Right renal pelvis (tissue), 4 donors: ENCODE measurements at places on chromosomes 4 and X. TPM values are rescaled to one million over a fixed set of nuclear protein-coding genes. Genes with fewer than 3 reads are reported as not detected.
A peak's percentile ranks its signal among the peaks of the same experiment; 100 is the strongest.

GRCh38 chrX:8971116-8971515, 62.8 kb downstream of the FAM9B start:
- DNase-seq: no peak

Gene IL3RA
- polyA plus RNA-seq: 13.6 TPM

DNA sequence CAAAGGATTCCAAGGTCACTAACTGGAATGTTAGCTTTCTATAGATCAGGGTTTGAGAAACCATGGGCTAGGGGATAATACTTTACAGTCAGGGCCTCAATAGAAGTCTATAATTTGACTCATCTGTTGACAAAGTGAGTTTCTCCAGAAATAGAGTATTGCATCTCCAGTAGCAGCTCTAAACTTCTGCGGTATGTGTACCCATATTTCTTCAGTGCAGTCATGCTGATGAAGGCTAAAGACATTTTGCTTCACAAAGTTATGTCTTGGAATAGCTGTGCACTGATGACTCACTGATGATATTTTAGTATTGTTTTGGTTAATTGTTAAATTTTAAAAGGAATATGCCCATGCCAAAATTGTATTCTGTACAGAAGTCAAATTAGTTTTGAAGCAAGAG, 464.9 kb upstream of the AMOT start:
- DNase-seq: no peak

DNA sequence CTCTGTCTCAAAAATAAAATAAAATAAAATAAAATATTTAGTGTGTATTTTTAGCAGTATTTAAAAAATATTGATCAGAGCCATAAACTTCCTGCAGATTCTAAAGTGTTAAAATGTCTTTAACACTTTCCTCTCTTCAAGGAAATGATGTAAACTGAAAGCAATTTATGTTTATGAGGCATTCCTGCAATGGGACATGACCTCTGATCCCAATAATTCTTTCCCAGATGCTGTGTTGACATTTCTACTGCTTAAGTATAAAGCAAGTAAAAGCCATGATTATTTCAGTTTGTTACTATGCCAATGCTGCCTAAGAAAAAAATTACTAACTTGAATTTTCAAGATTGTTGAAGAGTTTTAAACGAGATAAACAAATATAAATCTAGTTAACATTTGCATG, 29.0 kb downstream of the COQ2 start:
- DNase-seq: peak; percentile 54

- no peak for DNase-seq
Measured at GRCh38 chr4:184064877-184065276, 152.8 kb downstream of the ENPP6 start.

Gene CDKL2
- 11.2 TPM for polyA plus RNA-seq

DNA sequence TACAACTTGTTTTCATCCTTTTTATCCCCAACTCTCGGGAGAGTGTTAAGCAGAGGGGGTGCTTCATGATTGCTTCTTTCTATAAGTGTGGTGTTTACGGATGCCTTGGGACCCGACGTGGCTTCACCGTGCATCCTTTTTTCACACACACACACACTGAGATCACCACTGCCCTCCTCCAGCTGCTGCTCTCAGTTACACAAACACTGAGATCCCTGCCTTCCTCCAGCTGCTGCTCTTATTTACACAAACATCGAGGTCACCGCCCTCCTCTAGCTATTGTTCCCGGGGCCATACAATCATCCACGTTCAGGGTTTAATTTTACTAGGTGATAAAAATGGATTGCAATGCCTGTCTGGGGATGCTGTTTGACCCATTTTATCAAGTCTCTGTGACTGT, 155.4 kb upstream of the FAM9B start:
- no peak for DNase-seq

DNA sequence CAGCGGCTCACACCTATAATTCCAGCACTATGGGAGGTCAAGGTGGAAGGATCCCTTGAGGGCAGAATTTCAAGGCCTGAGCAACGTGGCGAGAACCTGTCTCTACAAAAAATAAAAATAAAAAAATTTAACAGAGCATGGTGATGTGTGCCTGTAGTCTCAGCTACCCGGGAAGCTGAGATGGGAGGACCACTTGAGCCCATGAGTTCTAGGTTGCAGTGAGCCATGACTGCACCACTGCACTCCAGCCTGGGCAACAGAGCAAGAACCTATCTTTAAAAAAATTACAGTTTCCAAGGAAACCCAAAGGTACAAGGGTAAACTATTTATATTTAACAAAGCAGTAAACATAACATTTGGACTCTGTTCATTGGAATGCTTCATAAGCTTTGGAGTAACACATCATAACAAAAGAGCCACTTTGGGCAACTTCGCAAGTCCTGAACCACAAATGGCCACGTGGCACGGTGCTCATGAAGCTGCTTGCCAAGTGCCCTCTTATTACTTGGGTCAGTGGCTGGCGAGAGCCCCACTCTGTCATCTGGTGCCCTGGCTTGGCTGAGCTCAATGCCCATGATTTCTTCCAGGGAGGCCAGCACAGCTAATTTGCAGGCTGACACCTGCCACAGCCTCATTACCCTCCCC, 165.6 kb downstream of the SH3KBP1 start:
- DNase-seq: no peak

DNA sequence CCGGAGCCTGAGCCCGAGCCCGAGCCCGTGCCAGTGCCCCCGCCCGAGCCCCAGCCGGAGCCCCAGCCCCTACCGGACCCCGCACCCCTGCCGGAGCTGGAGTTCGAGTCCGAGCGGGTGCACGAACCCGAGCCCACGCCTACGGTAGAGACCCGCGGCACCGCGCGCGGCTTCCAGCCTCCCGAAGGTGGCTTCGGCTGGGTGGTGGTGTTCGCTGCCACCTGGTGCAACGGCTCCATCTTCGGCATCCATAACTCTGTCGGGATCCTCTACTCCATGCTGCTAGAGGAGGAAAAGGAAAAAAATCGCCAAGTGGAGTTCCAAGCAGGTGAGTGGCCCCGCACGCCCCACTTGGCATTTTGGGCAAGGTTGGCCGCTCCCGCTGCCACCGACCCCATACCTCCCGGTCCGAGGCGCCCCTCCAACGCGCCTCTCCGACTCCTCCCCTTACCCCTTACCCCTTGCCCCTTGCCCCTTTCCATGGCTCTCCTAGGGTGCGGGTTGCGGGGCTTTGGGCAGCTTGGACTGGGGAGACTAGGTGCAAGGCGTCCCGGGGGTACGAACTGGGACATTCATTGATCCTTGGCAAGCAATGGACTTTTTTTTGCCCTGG, 553 bp downstream of the SLC16A2 start:
- DNase-seq: no peak
